ENCODE measurements at places on chromosomes 7 and 10.

DNA sequence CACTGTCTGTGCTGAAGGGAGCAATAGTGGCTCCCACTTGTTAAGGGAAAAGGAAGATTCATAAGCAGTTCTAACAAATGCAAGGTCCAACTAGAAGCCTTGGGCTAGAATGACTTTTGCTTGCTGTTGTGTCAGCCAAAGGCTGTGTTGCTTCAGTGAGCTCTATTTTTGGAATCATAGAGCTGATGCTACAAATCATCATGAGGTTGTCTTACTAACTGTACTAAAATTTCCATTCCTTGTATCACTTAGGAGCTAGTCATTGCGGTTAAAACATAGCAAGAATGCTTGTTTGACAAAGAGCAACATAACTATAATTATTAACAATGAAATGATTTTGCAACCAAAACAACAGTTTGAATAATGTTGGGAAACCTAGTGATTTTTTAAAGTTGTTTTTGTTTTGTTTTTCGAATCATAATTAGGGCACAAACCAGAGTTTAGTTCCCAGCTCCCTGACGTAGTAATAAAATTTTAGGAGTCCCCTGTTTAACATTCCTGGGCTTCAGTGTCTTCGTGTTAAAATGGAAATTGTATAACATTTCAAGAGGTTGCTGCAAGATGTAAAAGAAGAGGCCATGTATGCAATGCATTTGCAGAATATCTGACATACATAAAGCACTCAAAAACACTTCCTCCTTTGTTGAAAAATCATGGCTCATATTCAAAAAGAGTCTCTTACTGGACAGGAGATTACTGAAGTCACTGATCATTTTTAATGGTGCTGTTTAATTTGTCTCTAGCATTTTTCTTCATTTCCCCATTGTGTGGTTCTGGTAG, 183.4 kb downstream of the MACC1 start:
- no peak for DNase-seq

DNA sequence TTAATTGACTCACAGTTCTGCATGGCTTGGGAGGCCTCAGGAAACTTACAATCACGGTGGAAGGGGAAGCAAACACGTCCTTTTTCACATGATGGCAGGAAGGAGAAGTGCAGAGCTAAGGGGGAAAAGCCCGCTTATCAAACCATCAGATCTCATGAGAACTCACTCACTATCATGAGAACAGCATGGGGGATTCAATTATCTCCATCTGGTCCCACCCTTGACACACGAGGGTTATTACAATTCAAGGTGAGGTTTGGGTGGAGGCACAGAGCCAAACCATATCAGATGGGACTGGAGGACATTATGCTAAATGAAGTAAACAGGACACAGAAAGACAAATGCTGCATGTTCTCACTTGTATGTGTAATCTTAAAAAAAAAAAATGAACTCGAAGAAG, 141.4 kb upstream of the HABP2 start:
- DNase-seq = no peak

GRCh38 chr7:3294432-3295100, 6.5 kb upstream of the SDK1 start:
- no peak for DNase-seq

DNA sequence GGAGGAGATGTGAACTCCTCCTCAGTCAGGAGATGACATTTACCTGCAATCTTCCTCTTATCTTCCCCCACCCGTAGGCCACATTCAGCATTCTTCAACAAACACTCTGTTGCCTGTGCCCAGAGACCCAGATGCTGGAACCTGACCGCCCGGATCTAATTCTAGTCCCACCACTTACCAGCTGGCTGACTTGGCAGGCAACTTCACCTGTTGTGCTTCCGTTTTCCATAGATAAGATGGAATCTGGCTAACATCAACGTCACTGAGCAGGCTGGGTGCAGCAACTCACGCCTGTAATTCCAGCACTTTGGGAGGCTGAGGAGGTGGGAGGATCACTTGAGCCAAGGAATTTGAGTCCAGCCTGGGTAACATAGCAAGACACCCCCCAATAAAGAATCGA, 21.3 kb upstream of the FXYD4 start:
- no peak for DNase-seq

- no peak for DNase-seq
Observed at GRCh38 chr7:1913466-1914282, 243.6 kb downstream of the ELFN1 start.
